ENCODE measurements at places on chromosomes 5 and 9.

GRCh38 chr9:98516897-98517503 is 191.7 kb downstream of the GABBR2 start:
- no peak for DNase-seq

DNA sequence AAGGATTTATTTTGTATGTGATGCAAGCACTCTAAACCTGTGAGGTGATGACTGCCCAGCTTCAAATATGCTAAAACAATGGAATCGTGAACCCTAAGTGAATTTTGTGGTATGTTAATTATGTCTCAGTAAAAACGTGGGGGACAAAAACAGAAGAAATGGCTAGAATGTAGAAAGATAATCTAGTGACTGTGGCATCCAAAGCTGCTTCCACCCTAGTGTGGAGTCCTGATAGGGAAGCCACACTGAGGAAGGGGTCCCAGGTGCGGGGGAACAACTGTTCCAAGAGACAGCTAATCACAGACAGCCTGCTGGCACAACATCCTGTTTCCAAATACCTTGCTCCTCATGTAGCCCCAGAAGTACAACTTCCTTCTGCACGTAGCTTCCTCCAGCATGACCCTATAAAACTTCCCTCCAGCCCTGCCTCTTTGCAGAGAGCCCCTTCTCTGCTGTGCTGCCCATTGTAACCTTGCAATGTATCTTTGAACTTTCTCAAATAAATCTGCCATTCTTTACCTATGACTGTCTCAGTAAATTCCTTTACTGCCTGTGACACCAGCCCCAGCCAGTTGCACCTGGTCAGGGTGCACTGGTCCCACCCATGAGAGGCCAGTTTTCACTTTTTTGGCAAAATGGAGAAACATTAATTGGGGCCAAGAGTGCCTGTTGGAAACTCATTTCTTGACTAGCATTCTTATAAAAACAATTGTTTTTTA is 4.9 kb downstream of the GMCL2 start:
- no peak for DNase-seq

- no peak for DNase-seq
These were observed 88.7 kb upstream of the PHF24 start for GRCh38 chr9:34869390-34869789.

DNA sequence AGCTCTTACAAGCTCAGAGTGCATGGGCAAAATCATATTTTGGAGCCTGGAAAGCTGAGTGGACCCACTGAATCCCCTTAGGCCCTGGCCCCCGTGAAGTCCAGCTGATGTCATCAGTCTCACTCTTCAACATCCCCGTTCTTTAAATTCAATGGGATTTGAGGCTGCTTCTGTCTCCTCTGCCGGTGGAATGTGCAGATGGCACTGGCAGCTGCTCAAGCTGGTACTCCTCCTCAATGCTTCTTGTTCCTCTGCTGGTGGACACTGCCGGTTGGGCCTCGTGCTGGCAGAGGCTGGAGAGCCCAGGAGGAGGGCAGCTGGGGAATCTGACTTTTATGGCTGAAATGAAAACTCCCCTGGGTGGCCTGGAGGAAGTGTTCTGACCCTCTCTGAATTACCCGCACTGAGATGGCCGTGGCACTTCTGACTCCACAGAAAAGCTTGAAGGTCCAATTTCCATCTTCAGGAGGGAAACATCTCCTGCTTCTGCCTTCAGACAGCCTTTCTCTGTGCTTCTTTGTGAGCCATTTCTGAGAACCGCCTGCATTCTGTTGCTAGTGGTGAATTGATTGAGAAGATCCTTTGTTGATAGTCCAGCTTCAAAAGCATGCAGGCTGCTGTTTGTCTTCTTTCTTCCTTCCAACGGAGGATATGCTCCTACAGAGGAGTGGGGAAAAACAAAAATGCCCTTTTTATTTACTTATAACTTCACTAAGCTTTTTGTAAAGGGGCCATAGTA is 298.9 kb downstream of the TMEM38B start:
- no peak for DNase-seq

Measured in activated CD8-positive, alpha-beta memory T cell treated with anti-CD3 and anti-CD28 coated beads for 4 hours (primary cell).